ENCODE measurements at places on chromosomes 1 and 21. TPM values are rescaled to one million over a fixed set of nuclear protein-coding genes. Genes with fewer than 3 reads are reported as not detected.
A peak's percentile ranks its signal among the peaks of the same experiment; 100 is the strongest.

- no peak for DNase-seq
These were observed 361.5 kb upstream of the ADGRL2 start for GRCh38 chr1:81439046-81439823.

- DNase-seq = no peak
These were observed 19.7 kb upstream of the TADA1 start for GRCh38 chr1:166895766-166896165.

DNA sequence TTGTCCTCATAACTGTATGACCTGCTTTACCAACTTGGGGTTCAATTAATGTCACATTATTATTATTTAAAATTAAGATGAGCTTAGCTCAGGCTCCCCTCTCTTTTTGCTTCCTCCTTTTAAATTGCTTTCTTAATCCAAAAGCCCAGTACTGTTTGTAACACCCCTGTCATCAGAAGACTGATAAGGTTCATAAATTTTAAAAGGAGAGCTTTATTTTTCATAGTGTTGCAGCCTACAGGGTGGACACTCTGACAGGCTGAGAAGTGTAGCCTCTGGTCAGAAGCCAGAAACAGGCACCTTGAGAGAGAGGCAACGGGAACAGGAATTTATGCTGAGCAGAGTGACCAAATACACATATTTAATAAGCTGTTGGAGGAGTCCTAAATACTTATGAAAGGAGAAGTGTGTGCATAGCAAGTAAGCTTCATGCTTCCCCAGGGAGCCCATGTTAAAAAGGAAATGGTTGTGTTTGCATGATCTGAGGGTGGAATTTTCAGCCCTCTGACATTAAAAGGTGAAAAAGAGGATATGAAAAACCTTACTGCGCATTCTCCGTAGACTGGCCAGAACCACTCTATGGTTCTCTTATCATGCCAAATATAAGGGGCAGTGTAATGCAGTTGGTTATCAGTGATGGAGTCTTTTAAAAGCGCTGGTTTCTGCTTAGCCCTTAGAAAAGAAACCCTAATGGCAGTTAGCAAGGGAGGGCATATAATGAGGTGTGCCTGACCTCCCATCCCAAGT is 30.5 kb upstream of the FGGY start:
- DNase-seq = no peak

Gene CASQ2
- total RNA-seq = 3.8 TPM

DNA sequence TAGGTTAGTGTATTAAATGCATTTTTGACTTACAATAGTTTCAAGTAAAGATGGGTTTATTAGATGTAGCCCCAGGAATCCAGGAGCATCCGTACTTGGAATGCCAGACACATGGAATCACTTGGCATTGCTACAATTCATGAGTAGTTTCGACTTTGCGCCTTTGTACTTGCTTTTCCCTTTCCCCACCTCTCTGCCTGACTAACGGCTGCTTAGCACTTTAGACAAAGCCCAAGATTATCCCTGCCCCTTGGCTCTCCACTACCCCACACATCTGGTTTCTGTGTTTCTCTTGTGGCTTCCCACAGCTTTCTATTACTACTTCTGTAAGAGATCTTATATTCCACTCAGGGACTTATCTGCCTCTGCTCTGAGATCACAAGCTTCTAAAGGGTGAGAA is 397.7 kb upstream of the POU3F1 start:
- no peak for DNase-seq

Gene CLCA2
- total RNA-seq = not detected

DNA sequence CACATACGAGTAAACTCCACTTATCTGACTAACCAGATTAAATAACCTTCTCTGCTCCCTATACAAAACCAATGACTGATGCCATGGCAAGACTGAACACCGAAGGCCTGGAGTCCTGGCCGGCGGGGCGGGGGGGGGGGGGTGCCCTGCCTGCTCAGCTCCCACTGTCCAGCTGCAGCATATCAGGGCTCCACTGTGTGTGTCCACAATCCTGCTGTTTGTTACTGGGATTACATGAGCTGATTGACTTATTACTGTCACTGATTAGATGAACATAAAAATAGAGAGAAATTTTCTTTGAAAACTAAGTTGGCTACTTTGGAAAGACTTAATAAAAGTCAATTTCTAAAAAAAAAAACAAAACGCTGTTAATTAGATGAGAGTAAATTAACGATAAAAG is 24.9 kb downstream of the TMEM63A start:
- no peak for DNase-seq

- DNase-seq = no peak
These were observed 139.6 kb downstream of the TOMM20 start for GRCh38 chr1:234989019-234989418.

GRCh38 chr1:50476800-50477199 is 53.6 kb upstream of the DMRTA2 start:
- DNase-seq = no peak

DNA sequence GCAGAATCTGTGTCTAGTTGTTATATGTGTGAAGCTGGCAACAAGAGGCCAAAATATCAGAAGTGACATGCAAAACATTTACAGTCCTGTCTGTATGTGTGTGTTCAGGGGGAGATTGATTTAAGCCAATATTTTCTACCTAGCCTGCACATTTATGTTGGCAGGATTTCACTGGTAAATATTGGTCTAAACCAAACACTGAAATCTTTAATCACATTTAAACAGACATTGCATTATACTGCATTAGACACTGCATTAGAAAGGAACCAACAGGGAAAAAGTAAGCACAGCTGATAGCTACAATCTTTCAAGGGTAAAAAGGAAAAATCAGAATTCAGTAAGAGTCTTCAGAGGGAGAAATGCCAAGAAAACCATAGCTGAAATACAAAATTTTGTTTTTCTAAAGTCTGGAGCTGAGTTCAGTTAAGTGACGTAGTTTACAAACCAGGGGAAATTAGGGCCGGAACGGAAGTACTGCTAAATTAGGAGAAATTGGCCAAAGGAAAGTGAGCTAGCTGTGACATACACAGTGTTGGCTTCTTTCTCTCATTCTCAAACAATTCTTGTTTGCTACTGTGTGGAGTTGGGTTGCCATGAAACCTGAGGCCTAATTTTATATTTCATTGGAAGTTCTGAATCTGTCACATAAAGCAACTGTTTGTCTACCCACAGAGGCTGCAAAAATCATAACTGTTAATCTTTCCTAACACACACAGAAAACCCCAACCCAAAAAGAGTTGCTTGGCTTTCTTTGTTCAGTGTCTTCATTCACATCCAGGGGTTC is 217.3 kb upstream of the SGIP1 start:
- no peak for DNase-seq

DNA sequence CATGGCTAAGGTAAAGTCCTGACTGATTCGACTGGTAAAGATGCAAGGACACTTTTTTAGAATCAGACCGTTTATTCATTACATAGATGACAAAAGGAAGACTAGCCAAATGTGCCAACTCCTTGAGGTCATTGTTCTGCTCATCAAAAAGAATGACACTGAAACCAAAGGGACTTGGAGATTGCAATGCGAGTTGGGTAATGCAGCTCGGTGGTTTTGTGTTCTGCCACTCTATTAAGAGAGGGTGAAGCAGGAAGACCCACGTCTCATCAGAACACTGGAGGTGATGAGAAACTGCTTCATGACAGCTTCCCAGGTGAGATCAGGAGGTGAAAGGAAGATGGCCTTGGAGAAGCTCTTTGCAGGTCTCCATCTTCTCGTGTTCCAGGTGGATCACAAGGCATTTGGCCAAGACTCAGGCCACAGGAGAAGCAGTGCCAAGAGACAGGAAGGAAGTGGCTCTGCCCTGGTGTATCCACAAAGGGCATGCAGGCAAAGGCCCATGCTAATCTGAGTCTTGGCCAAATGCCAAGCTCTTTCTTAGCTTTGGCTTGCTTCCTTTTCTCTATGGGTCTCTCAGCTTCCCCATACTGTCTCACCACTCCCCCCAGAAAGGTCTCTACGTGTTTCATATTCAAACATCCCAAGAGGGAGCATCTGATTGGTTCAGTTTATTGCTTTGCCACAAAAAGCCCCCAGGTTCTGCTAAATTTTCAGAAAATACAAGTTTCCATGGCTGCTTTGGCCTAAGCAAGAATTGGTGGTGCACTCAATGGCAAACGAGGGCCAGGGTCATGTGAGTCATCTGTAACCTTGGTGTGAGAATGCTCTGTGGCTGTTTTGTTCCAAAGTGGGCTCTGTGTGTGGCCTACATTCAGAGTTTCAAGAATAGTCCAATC is 5.7 kb upstream of the CCT8 start:
- DNase-seq = no peak

DNA sequence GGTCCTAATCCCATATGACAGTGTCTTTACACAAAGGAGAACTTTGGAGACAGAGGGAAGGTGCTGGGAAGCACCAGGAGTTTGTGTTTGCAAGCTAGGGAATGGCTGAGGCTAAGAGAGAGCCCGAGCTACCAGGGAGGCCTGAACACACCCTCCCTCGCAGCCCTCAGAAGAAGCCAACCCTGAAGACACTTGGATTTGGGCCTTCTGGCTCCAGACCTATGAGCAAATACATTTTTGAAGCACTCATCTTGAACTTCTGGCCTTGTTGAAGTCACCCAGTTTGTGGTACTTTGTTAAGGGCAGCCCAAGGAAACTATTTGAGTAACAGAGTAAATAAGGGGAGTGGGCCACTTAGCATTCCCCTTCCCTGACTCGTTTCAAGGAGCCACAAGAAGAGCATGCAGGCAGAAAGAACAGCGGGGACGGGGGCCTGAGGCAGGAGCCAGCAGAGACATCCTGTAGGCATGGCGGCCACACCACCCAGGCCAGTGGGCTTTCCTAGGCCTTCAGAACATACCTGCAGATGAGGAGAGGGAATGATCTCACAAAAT is 13.2 kb upstream of the QSOX1 start:
- DNase-seq = no peak

Gene IL20
- total RNA-seq = not detected

DNA sequence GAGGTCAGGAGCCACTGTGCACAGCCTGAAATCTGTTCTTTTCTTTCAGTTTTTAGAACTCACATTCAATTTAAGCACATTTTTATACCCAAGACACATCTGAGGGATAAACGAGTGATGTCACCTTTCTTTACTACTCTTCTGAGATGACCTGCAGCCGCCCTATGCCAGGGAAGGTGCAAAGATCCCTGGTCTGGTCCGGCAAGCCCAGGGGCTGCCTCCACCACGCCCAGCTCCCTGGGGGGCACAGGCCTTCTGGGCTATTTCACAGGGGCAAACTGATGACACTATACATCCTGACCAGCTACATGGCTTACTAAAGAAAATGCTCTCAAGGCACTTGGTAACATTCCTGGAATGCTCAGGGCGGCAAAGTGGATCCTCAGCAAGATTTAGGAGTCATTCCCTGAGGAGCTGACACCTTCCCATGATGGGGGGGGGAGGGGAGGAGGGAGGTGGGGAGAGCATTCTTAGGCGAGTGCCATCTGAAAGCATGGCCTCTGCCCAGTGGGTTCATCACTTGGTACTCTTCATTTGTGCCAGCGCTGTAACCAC is 11.3 kb downstream of the MRAP start:
- no peak for DNase-seq

- no peak for DNase-seq
These were observed 40.9 kb upstream of the LRRN2 start for GRCh38 chr1:204726478-204726877.

- no peak for DNase-seq
These were observed 253.1 kb downstream of the SIPA1L2 start for GRCh38 chr1:232376632-232377493.

- no peak for DNase-seq
These were observed 46.5 kb downstream of the PRDM16 start for GRCh38 chr1:3115275-3116149.

Gene FCRL5
- not detected for total RNA-seq

DNA sequence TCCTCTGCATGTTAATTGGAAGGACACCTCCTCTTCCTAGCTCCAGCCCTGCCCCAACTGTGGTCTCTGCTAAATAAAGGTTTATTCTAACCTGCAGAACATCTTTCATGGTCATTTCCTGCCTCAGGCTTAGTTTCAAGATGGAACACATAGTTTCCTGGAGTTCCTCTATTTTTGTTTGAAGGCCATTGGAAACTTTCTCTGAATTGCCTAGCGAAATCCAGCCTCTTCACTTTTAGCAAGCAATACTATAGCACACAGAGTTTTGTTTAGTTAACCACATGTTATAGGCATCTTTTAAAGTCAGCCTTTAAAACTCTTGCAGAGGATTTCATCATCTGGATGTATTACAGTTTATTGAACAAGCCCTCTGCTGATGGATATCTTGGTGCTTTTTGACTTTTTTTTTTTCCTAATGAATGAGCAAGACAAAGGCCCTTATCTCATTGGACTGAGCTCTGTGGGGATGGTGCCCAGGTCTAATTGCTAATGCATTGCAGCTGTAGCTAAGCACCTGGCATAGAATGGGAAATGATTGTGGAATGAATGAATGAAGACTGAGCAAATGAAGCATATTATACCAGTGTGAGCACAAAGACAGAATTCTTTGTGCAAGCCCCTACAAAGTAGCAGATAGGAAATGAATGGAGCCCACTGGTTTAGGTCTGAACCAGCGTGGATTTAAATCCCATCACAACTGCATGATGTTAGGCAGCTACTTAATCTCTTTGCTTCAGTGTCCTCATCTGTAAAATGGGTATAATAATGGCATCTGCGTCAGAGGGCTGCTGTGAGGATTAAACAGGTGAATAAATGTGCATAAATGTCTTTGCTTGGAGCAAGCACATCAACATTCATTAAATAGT is 641 bp upstream of the CFAP107 start:
- DNase-seq = no peak

Gene B3GALT5
- total RNA-seq = not detected

- DNase-seq = no peak
These were observed 29.5 kb downstream of the LDLRAP1 start for GRCh38 chr1:25572708-25573590.

Gene TRIM67
- total RNA-seq = not detected

Gene ANGPTL7
- 2.0 TPM for total RNA-seq

GRCh38 chr1:2880812-2881295 is 79.4 kb upstream of the TTC34 start:
- no peak for DNase-seq

DNA sequence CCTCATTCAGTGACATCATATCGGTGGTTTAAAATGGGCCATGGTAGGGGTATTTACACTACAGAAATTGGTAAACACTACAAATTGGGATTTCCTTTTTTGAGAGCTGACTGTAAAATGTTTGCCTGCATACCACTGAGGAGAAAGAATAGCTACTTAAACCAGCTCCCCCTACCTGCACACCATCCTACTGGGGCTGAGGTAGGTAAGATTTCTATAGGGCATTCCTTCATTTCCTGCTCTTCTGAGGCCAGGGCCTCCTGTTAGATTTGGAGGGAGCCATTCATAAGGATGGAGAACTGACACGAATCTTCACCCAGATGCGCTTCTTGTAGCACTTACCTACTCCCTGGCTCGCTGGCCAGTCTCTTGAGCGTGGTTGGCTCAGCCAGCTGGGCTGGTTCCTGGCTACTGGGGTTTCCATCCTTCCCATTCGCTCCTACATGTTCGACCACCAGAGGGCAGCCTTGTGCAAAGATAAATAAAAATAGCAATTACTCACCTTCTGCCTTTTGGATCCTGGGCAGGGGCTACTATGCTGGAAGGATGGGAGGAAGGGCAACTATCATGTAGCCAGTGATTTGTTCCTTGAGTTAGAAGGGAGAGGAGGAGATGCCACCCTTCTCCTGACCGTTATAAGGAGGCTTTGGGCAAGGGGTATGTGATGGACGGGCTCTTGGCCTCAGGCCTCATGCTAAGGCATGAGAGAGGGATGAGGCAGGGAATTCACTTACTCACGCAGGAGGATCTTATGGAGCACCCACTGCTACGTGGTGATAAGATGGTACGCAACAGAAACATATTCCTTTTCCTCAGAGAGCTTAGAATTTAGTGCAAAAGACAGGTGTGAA is 10.7 kb downstream of the OPTC start:
- peak; percentile 92 for DNase-seq

Data from ascending aorta (tissue), 2 donors.